ENCODE measurements at places on chromosomes 2 and 18.

- DNase-seq = no peak
Measured at GRCh38 chr2:233799716-233800115, 21.6 kb downstream of the MROH2A start.

DNA sequence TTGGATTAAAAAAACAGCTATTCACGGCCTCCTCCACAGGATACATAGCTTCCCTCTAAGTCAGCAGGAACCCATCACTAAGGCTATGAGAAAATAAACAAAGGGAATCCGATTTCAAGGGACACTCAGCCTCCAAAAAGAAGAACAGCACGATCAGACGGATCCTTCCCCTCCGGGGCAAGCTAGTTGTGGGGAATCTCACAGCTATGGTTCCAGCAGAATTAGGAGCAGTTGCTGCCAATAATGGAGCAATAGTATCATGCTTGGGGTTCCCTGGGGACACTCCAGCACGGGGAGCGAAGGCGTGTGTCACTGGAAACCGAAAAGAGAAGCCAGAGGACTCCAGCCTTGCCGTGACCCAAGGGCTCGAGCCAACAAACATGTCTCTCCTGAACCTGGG lies 163.1 kb downstream of the TTC32 start:
- DNase-seq = no peak

- no peak for DNase-seq
Measured at GRCh38 chr18:80124131-80124530, 15.1 kb downstream of the ADNP2 start.

DNA sequence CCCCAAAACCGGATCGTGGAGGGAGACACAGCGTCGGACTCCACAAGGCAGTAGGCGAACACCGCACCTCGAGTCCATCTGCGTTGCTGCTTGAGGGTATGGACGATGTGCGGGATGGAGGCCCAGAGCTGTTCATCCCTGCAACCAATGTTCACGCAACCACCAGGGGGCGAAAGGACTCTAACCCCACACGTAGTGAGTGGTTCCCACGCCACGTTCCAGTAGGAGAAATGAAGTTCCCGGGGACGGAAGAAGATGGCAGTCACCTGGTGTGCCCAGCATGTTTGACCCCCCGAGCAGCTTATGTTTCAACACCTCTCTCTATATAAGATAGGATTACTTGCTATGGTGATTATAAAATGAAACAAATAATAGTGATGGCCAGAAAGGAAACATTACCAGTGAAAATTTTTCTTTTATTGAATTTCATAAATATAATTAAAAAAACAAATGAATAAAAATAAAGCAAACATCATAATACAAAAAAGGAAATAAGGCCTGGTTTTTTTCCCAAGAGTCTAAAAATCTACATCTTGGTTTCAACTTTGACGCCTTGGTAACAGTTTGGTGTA lies 184.3 kb downstream of the SH3BP4 start:
- DNase-seq = peak; percentile 38

GRCh38 chr18:31983020-31983419 lies 35.6 kb upstream of the RNF125 start:
- DNase-seq = no peak

GRCh38 chr2:43803113-43803512 lies 29.3 kb downstream of the DYNC2LI1 start:
- DNase-seq = no peak

DNA sequence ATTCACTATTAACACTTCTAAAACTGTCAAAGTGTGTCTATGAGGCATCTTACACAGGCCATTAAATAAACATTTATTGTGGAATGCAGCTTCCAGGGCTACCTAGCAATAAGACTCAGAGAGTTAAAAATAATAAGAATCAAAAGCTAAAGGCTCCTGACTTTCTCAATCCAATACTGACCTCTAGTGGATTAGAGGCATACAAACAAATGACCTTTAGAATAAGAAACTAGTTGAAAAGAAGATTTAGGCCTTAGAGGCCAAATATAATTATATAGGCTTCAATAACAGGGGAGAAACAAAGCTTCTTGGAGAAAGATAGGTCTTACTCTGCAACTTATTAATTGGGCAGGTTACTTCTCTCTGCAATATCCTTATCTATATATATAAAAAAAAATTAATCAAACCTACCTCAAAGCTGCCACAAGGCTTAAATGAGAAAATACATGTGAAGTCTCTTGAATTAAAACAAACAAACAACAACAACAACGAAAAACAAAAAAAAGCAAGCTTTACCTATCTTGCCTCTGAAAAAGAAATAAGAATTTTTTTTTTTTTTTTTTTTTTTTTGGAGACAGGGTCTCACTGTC lies 246.1 kb downstream of the EXOC6B start:
- DNase-seq = no peak

DNA sequence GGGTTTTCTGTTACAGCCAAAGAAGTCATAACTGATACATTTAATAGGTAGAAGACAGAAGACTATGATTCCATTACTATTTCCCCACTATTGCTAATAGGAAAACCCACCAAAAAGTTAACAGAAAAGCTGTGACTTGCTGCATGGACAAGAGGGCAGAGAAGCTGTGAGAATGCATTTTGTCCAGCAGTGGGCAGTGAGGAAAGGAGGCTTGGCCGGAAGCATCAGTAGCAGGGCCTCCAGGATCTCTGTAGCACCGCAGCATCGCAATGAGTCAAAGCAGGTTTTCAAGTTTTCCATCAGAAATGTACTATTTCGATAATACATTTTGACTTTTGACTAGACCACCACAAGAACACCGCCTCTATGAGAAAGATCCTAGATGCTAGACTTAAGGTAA lies 24.9 kb downstream of the MYO5B start:
- DNase-seq = no peak

DNA sequence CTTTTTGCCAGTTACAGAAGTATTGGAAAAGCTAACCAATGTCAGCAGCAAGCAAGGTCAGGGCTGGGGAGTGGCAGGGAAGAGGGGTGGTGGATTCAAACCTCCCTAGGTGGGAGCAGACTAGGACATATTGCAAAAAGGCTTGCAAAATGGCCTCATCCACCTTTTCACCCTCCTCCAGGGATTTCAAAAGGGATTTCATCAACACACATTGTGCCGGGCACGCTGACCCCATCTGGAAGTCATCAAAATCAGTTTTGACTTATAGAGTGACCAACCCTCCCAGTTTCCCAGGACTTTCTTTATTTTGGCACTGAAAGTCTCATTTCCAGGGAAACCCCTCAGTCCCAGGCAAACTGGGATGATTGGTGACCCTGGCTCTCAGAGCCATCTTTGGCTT lies 94.7 kb downstream of the BIN1 start:
- DNase-seq = no peak

DNA sequence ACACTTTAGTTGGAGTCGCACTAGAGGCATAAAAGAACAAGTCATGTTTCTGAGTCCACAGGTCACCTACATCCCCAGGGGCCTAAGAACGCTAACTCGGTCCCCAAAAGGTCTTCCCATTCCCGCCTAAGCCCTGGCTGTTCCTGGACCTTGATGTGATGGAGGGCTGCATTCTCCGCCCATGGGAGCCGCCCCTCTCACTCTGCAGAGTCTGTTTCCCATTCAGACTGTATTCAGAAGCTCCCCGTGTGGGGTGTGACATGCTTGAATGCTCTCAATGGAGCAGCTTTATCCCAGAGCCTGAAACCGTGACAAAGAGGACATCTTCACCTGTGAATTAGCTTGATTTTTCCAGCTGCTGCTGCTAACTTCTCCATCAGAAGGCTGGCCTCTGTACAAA lies 319.0 kb upstream of the KLHL29 start:
- DNase-seq = no peak

GRCh38 chr2:222320436-222321395 lies 21.9 kb upstream of the PAX3 start:
- DNase-seq = no peak

- DNase-seq = no peak
Measured at GRCh38 chr2:208669394-208669793, 262.8 kb downstream of the PTH2R start.

- no peak for DNase-seq
Measured at GRCh38 chr2:43032213-43033015, 194.0 kb downstream of the ZFP36L2 start.

DNA sequence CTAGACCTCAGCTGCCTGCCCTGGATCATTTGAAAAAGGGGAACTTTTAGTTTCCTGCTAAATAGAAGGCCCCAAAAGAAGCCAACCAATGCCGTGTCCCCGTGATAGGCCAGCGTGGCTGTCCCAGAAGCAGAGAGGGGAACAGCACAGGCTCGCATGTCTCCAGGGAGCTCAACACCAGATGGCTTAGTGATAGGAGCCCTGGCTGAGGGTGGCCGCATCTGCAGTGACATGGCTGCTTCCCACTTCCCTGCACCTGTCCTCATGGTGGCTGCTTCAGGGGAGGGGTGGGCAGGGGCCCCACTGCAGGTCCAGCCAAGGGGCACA lies 79.6 kb downstream of the MBP start:
- DNase-seq = peak; percentile 86

DNA sequence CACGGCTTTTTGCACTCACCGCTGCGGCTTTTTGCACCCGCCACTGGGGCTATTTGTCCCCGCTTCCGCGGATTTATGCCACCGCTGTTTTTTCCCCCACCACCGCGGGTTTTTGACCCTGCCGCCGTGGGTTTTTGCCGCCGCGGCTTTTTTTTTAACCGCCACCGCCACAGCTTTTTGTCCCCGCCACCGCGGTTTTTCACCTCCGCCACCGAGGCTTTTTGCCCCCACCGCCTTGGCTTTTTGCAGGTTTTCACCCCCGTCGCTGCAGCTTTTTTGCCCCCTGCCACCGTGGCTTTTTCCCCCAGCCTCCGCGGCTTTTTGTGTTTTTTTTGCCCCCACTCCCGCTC lies 2796.7 kb upstream of the TEKT4 start:
- no peak for DNase-seq

DNA sequence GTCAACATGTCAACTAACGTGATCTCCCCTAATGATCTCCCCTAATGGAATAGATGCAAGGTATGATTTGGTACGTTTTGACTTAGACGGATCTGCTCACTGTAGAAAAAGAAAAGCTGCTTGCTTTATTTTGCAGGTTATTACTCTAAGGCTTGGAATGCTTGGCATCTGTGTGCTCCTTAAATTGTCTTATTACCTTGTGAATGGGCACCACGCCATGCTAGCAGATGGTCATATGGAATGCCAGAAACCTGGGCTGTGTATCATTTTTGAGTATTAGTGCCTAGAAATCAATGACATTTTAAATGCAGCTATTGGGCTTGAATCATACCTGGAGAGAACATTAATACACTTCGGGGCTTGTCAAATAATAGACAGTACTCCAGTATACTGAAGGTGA lies 16.5 kb upstream of the FIGN start:
- DNase-seq = no peak

GRCh38 chr18:8703781-8704301 lies 1.5 kb upstream of the MTCL1 start:
- no peak for DNase-seq

GRCh38 chr18:77560341-77560992 lies 310.8 kb downstream of the GALR1 start:
- no peak for DNase-seq

GRCh38 chr2:119826370-119826961 lies 66.7 kb downstream of the PTPN4 start:
- peak; percentile 43 for DNase-seq

DNA sequence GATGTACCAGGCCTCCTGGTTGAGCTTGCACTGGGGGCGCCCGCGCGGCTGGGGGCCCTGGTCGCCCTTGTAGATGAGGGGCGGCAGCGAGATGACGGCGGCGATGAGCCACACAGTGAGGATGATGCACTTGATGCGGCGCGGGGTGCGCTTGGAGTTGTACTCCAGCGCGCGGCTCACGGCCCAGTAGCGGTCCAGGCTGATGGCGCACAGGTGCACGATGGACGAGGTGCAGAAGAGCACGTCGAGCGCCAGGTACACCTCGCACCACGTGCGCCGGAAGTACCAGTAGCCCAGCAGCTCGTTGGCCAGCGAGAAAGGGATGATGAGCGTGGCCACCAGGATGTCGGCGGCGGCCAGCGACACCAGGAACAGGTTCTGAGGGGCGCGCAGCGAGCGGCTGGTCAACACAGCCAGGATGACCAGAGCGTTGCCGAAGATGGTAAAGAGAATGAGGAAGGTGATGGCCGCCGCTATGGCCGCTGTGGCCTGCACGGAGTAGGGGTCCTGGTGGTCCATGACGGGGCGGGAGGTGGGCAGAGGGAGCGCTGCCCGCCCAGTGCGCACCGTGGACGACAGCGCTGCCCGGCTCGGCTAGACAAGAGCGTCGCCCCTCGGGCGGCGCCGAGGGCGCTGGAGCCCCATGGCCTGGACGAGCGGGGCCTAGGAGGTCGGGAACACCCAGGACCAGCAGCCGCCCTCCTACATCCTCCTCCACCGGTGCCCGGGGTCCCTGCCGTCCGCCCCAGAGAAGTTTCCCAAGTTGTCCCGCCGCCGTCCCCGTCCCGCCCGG lies 544 bp downstream of the ADRA2B start:
- DNase-seq = no peak

- no peak for DNase-seq
Measured at GRCh38 chr2:206940546-206940945, 1.2 kb downstream of the CPO start.

GRCh38 chr2:164850235-164850634 lies 8.6 kb upstream of the COBLL1 start:
- DNase-seq = no peak

DNA sequence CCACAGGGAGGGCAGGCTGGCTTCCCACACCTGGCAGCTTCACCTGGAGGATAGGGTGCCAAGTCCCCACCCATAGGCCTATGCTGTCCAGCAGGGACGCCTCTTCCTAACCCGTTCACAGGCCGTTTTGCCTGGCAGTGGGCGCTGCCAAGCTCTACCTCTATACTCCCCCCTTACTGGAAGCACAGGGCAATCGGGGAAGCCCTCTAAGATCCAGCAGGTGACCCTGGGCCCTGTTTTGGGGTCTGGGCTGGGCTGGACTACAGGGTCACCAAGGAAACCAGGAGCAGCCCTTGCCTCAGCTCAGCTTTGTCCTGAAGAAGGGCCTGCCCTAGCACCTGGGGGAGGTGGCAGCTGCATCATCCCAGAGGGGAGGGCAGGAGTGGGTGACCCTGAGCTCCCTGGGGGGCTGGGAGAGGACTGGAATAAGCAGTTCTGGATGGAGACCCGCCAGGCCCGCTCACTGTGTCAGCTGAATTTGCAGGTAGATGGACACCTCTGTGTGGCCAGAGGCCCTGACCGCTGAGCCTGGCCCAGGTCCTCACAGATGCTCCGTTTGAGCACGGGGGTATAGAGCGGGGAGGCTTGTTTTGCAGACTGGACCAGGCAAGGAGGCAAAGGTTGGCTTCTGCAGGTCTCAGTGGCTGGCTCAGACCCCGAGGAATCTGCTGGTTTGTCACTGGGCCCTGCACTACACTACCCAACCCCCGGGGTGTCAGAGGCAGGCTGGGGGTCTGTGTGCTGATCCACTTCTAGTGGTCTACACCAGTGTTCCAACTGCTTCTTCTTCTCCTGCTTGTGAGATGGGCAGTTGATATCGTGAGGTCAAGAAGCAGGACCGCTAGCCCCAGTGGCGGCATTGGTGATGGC lies 163.1 kb downstream of the ASB1 start:
- no peak for DNase-seq

- DNase-seq = no peak
Measured at GRCh38 chr2:224268441-224268840, 133.5 kb downstream of the FAM124B start.

GRCh38 chr2:167924556-167924955 lies 322.8 kb downstream of the STK39 start:
- no peak for DNase-seq
